H4 (cell line): ENCODE measurements at places on chromosomes 11 and 22.

DNA sequence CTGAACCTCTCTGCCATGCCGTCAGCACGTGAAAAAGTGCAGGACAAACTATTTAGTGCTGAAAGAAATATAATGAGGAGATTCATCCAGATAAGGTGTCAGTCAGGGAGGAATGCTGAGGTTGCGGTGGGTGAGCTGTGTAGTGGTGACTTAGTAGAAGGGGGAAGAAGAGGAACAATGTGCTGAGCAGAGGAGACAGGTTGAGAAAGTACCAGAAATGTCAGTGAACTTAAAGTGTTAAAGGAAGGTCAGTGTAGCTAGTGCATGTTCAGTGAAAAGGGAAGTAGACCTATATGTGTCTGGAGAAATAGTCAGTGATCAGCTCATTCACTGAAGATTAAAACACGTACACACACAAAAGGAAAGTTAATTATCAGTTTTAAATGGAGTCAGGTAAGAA lies 237.6 kb upstream of the CCDC179 start:
- no peak for DNase-seq

- DNase-seq: no peak
Measured at GRCh38 chr11:61498767-61499341, 9.7 kb upstream of the LRRC10B start.

DNA sequence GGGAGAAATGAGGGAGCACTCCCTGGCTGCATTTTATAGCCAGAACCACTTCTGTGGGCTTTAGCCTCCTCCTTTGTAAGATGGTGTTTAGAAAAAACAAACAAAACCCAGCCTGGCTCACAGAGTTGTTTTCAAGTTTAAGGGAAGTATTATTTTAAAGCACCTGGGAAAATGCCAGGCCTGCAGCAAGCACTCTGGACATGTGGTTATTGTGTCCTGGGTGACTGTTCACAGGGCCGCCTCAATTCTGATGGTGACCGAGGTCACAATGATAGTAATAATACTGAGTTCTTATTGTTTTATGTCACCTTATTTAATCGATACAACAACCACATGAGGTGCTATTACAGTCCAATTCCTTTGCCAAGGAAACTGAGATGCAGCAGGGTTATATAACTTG lies 20.7 kb upstream of the SLC22A12 start:
- DNase-seq: no peak

DNA sequence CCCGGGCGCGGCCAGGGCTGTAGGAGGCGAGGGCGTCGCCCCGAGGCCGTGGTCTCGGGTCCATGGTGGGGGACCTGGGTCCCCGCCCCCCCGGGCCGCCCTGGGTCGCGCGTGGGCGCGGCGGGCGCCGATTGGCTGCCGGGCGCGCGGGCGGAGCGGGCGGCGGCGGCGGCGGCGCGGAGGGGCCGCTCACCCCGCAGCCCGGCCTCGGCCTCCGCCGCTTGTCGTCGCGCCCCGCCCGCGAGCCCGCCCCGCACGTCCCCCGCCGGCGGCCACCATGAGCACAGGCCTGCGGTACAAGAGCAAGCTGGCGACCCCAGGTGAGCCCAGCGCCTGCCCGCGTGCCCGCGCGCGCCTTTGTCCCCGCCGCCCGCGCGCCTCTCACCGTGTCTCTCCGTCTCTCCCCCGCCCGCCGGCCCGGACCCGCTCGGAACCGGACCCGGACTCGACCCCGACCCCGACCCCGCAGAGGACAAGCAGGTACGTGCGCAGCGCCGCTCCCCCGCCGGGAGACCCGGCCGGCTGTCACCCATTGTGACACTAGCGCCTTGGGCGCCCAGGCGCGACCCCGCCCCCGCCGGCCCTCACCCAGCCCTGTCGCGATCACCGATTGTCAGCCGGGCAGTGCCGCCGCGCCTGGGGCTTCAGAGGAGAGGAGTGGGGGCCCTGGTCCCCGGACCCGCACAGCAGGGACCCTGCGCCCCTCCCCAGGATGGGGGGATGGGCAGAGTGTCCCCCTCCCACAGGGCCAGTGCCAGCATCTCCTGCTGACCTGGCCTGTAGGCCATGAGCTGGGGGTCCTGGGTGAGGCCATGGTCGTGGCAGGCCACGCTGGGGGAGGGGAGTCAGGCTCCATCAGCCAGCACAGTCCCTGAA lies at the start of gene SEPTIN5:
Gene SEPTIN5 (plus strand): TSS at position 192 of the 876 bp plus-strand sequence. CDS start 86 bp downstream, at position 278.
- no peak for DNase-seq

- no peak for DNase-seq
Measured at GRCh38 chr11:77558380-77558779, 31.4 kb upstream of the AQP11 start.

- no peak for DNase-seq
Measured at GRCh38 chr22:35600476-35600875, 16.7 kb downstream of the MB start.

DNA sequence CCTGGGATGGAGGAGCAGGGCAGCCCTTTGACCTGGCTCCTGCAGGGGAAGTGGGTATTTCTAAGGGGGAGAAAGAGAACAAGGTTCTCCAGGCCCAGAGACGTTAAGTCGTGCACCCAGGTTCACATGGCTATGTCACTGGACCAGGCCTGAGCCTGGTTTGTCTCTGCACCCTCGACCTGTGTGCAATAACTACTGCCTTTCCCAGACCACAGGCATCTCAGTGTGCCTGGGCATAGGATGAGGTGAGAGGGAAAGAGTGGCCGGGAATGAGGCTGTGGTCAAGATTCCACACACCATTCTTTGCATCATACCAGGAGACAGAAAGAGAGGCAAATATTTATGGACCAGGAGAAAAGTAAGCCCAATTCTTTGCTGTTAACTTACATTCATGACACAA lies 66.8 kb downstream of the PRR5L start:
- DNase-seq: peak; percentile 77

DNA sequence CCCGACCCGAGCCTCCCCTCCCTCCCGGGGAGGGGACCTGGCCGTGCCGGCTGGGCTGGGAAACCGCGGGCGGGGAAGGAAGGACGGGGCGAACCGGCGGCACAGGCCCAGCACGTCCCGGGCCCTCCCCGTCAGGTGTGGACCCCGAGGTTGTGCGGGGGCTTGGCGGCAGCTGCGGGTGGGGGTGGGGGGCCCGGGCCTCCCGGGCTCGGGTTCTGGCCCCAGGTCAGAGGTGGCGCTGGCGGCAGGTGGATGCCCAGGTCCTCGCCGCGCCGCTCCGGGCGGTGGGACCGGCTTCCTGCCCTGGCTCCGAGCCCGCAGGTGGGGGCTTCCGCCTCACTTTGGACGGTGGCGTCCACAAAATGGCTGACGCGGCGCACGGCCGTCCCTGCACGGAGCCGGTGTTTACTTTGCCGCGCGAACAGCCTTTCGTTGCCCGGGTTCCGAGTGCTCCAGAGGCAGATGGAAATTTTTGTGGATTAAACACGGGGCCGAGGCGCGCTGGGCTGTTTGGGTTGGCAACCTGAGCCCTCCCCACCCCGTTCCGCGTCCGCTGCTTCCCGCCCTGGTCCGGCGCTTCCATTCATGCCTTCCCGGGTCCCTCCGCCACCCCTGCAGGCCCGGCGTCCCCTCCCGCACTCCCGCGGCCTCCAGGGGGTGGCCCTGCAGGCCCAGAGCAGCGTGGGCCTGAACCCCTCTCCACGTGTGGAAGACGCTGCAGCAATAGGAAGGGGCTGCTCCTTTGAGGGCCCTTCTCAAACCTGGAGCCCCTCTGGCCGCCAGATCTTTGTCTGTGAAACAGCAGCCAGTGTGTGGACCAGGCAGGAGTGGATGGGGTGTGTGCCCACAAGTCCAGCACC lies 92.0 kb upstream of the KCNQ1OT1 start:
- DNase-seq: no peak

DNA sequence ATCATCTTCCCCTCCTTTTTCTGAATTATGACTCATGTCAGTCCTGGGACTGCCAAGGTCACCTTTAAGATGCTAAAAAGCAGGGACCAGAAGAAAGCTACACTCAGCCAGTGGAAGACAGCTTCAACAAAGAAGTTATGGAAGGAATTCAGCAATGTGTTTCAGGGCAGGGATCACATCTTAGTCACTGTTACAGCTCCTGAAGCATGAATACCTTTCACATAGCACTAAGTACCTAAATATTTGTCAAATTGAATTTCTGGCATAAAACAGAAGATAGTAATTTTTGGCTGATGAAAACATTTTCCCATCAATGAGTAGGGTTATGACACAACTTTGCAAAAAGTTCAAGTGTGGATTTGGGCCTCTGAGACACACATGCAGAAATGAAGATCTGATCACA lies 5.2 kb downstream of the DDB1 start:
- no peak for DNase-seq

DNA sequence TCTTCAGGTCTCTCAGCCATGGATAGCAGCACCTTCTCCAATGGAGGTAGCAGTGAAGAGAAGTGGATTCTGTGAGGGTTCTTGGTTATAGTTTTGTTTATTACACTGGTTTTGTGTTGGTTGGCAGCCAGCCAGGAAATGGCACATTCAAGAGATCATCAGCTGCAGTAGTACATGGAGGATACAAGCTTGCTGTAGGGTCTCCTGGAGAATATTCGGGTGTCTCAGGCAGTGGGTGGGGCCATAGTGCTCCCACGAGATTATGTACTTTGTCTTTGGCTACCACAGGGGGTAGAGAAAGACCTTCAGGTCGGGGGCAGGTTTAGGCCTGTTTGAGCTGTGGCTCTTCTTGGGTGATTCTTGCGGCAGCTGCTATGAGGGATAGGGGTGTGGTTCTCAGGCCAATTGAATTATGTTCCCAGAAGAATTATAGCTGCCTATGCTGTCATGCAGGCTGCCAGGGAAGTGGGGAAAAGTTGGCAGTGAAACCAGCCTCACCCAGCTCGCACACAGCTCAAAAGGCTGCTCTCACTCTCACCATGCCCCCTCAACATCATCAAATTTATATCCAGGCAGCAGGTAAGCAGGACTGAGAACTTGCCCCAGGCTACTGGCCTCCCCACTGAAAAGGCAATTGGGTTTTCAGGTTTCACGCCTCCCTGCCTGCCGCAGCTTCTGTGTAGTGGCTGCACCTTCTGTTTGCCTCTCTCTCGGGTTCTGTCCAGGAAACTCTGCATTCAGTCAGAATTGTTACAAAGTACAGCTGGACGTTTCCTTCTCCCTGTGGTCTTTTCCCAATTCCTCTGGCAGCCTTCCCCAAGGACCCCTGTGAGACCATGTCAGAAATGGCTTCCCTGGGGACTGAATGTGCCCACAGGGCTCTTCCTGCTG lies 435.5 kb downstream of the LUZP2 start:
- no peak for DNase-seq

GRCh38 chr11:83682611-83682973 lies 396.4 kb upstream of the CCDC90B start:
- no peak for DNase-seq
